ENCODE measurements at places on chromosomes 11 and 22. TPM values are rescaled to one million over a fixed set of nuclear protein-coding genes. Genes with fewer than 3 reads are reported as not detected.

C11orf87 gene
- total RNA-seq, result 0.09 TPM

ADAMTS15 gene
- total RNA-seq, result 6.4 TPM

FEN1 gene
- 3.7 TPM for total RNA-seq

SLC22A8 gene
- total RNA-seq, result not detected

- no peak for DNase-seq
These were observed 14.2 kb downstream of the UCP2 start for GRCh38 chr11:73968356-73968966.

DNA sequence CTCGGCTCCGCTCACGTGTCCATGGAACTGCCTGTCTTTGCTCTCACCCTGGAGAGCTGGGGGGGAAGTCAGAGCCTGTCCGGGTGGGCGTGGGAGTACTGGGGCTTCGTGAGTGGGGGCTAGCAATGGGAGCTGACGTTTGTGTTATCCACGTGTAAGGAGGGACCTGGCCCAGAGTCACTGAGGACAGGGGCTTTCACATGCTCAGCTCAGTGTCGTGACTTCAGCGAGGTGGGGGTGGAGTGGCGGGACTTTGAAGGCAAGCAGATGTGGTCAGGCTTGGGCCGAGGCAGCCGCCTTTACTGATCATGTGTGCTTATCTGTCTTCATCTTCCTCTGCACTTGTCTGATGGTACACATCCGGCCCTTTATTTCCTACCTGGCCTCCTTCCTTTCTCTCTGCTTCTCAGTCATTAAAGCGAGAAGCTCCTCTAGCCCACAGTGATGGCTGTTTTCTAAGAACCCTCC is 113.1 kb upstream of the NNMT start:
- no peak for DNase-seq

- DNase-seq, result no peak
These were observed 23.0 kb downstream of the LMO2 start for GRCh38 chr11:33868647-33869461.

DNA sequence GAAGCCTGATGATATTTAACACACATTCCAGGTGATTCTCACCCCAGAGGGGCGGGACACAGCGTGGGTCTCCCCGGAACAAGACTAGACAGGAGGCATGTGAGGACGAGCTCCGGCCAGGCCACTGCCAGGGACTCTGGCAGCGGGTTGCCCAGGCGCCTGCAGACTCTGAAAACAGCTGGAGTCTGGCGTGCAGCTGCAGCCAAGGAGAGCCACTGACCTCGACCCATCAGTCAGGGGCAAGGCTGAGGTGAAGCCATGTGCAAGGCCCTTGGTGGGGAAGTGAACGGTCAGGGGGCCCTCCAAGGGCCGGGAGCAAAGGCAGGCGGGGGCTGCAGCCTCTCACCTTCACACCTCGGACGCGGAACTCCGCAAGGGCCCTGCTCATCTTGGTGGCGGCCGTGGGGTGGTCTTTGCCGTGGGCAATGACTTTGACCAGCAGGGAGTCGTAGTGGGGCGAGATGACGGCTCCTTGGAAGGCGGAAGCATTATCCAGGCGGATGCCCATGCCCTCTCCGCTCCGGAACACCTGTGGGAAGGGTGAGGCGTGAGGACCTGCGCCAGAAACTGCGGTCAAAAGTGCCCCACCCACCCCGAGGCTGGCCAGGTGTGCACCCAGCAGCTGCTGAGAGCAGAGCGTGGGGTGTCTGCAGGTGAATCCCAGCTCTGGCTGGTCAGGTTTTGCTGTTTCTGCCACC is 6.7 kb downstream of the LRFN4 start:
- DNase-seq, result no peak
